ENCODE measurements at places on chromosomes 11 and 22.

DNA sequence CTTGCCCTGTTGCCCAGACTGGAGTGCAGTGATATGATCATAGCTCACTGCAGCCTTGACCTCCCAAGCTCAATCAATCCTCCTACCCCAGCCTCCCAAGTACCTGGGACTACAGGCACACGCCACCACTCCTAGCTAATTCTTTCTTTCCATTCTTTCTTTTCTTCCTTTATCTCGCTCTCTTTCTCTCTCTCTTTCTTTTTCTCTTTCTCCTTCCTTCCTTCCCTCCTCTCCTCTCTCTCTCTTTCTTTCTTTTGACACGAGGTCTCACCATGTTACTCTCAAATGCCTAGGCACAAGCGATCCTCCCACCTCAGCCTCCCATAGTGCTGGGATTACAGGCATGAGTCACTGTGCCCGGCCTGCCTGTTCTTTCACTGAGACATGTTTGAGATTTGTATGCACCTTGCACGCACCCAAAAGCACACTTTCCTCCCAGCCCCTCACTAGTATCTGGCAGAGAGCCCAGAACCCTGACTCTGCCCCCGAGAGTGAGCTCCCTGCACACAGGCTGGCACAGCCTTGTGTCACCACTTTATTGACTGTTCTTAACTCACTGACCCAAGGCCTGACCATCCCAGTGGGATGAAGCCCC, 56.8 kb downstream of the CD6 start:
- DNase-seq = no peak

DNA sequence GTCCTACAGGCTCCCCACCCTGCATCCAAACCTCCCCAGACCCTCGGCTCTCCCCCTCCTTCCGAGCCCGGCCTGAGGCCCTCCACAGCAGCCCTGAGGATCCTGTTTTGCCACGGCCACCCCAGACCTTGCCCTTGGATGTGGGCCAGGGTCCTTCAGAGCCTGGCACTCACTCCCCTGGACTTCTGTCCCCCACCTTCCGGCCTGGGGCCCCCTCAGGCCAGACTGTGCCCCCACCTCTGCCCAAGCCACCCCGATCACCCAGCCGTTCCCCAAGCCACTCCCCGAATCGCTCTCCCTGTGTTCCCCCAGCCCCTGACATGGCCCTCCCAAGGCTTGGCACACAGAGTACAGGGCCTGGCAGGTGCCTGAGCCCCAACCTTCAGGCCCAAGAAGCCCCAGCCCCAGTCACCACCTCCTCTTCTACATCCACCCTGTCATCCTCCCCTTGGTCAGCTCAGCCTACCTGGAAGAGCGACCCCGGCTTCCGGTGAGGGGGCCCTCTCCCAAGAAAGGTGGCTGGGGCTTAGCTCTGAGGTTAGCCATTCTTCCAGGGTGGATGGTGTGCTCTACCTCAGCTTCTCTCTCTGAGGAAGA, 2.9 kb downstream of the INPP5J start:
- no peak for DNase-seq

- no peak for DNase-seq
Observed at GRCh38 chr22:46058091-46058420, 81.1 kb upstream of the WNT7B start.

GRCh38 chr11:65072631-65072966, 11.2 kb downstream of the CDCA5 start:
- no peak for DNase-seq

- DNase-seq = no peak
Observed at GRCh38 chr11:32485733-32486132, 50.4 kb upstream of the WT1 start.

DNA sequence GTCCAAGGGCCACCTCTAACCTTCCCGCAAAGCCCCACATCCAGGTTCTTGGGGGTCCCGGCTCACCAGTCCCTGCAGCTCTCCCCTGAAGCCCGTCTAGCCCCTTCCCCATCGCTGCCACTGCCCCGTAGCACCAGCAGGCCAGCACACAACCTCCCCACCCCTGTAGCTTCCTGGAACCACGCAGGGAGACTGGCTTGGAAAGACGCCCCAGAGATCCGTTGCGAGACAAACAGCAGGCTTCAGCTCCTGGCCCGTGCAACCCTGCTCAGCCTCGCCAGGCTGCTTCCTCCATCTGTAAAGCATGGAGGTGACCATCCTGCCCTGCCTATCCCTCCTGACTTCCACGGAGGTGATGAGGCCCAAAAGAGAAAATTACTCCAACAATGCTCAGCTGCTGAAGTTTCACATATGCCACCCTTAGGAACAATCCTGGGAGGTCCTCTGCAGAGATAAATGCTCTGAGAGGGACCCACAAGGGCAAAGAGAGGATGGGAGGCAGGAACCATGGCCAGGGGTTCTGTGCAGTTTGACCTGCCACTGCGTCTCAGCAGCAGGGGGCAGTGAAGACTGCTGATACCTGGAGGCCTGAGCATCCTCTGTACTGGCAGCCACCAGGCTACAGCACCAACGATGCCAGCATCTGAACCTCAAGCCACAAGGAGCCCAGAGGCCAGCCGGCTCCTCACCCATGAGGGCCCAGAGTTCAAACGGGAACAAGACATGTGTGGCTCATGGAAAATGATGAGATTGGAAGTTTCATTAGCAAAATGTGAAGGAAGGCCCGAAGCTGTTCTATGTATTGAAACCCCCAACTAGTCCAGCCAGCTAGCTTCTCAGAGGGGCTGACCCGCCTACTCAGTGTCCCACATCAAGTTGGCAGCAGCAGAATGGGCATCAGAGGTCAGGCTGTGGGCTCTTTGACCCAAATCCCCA, 16.1 kb downstream of the DGCR2 start:
- no peak for DNase-seq

GRCh38 chr11:106959800-106960199, 58.5 kb downstream of the GUCY1A2 start:
- DNase-seq = no peak

- DNase-seq = no peak
Observed at GRCh38 chr11:44564166-44564565, 1.3 kb upstream of the CD82 start.

GRCh38 chr22:35997438-35997837, 31.2 kb downstream of the RBFOX2 start:
- no peak for DNase-seq

DNA sequence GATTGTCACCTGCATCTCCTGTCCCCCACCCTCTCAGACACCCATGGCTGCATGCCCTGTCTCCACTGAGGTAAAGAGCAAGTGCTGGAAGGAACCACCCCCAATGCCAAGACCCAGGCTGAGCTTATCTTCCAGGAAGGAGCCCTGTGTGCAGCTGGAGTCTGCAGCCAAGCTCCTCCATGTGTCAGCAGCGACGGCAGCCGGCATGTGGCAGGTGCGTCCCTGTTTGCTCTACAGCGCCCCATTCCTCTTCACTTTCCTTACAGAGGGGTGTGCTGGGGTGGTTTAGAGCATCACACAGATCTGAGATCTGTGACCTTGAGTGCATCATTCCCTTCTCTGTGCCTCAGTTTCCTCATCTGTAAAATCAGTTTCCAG, 7.7 kb upstream of the MN1 start:
- no peak for DNase-seq

GRCh38 chr11:1370186-1371025, 19.3 kb upstream of the BRSK2 start:
- DNase-seq = no peak

DNA sequence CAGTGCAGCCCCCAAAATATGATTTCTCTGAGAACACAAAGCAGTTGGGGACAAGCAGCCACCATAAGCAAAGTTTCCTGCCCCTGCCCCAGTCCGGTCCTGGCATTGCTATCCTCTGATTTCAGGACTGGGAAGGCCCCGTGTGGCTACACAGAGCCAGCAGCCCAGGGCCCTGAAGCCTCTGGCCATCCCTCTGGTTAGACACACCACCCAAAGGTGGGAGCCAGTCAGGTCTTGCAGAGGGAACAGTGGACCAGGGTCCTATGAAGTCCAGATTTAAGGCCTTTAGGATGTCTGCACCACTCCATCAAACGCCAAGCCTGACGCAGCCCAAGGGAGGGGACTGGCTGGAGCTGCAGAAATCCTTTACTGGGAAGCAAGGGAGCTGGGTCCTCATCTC, 63.4 kb downstream of the SLC22A12 start:
- DNase-seq = no peak

GRCh38 chr11:31246451-31247165, 122.9 kb downstream of the DCDC1 start:
- no peak for DNase-seq

GRCh38 chr11:63443714-63444113, 47.3 kb downstream of the PLAAT5 start:
- no peak for DNase-seq

GRCh38 chr11:77515483-77515882, 41.6 kb upstream of the PAK1 start:
- DNase-seq = no peak

GRCh38 chr11:111363985-111364384, 15.1 kb downstream of the POU2AF1 start:
- DNase-seq = no peak

GRCh38 chr11:9774591-9775397, 110.9 kb downstream of the SWAP70 start:
- no peak for DNase-seq

DNA sequence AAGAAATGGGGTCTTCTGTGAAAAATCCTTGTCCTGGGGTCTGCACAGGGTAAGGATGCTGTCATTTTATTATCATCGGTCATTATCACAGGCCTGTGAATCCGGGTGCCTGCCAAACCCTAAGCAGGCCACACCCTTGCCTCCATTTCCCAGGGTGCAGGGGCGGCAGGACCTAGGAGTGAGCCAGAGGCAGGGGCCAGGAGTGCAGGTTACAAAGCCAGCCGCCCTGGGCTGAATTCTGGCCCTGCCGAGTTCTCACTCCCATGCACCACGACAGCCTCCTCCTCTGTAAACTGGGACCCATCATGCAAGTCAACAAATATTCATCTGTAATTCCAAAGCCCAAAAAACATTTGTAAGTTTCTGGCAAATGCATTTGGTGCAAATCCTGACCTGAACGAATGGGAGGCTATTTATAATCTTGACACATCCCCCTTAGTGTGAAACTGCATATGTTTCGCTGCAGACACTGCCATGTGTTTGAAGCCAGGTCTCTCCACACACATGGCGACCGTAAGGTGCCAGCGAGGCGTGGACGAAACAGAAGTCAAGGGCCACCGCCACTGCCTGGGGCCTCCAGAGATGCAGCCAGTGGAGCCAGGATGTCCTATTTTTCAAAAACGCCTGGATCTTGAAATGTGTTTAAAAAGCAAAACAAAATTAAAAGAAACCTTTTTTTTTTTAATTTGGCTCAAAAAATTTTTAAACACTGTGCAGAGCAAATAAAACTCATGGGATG, 6.7 kb downstream of the CD5 start:
- no peak for DNase-seq

DNA sequence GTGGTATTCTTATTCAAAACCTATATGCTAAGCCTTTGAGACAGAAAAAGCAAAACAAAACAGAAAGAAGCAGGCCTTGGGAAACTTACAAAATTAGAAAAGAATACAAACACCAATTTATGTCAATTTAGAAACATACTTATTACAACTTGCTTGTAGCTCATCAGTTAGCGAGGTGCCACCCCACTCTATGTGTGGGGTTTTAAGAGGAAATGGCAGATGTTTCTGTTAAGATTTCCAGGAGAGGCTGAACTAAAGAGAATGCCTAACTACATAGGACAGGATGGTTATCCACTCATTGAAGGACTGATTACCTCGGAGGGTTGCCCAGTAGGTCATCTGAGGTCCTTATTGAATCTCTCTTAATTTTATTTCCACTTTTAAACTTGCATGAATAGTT, 302.0 kb downstream of the ETS1 start:
- no peak for DNase-seq

- DNase-seq = no peak
Observed at GRCh38 chr11:69013009-69013951, at the start of gene MRGPRF. Gene MRGPRF (minus strand): TSS chr11:69013246. CDS start chr11:69009901, 3,345 bp downstream.

GRCh38 chr11:83464160-83464944, 178.2 kb upstream of the CCDC90B start:
- DNase-seq = no peak

- no peak for DNase-seq
Observed at GRCh38 chr11:30697032-30697431, 110.9 kb upstream of the MPPED2 start.

GRCh38 chr11:69382131-69383128, 88.5 kb downstream of the MYEOV start:
- DNase-seq = no peak

- no peak for DNase-seq
Observed at GRCh38 chr11:43542750-43543712, 137.5 kb upstream of the HSD17B12 start.

DNA sequence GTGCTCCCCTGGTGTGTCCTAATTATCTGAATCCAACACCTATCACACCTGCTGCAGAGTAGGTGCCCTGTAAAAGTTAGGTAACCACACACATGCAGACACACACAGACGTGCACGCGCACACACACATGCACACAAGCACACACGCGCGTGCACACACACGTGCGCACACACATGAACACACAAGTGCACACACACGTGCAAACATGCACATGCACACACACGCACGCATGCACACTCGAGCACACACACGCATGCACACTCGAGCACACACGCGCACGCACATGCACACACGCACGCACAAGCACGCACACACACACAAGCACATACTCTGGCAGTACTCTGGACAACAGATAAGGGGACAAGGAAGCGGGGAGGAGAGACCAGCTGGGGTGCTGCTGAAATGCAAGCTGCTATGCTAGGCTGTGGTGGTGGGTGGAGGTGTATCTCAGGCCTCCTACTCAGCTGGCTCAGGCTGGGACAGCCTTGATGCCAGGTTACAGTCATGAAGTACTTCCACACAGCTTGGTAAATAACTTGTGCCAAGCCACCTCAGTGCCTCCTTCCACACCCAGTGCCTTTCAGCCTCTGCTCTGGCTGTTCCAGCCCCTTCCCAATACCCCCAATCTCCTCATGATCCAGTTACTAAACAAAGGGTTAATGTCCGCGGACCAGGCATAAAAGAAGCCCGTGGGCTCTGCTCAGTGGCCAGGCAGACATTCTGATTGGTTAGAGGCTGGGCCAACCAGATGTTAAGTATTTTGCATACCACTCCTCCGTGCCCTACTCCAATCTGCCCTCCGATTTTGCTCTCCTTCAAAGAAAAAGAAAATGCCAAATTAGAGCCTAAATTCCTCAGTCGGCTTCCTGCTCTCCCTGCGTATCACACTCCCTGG, 374.1 kb downstream of the TENM4 start:
- no peak for DNase-seq

DNA sequence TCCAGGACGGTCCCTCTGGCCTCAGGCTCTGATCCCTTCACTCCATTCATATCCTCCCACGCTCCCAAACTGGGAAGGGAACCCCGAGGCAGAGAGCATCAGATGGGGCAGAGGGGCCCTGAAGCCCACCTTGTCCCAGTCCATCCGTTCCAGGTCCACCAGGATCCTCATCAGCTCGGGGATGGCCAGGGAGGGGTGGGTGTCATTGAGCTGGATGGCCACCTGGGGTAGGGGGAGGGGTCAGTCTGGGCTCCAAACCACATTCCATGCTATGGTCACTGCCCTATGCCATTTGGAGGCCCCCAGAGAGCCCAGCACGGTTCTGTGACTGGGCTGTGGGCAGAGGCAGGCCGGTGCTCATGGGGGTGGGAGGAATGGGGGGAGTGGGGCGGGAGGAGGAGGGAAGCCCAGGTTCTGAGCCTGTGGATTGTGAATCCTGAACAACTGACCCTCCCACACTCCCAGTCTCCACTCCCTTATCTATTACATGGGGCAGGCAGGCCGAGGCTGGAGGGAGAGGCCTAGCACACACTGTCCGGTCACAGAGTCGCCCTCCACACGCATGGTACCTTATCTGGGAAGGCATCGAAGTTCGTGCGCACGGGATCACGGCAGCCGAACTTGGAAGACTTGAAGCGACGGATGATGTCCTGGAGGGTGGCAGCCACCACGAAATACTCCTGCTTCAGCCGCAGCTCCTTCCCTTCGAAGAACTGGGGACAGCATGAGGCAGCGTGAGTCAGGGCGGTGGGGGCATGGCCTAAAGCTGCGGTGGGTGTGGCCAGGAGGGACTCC, 5.5 kb downstream of the PYGM start:
- DNase-seq = no peak

All from kidney epithelial cell (primary cell).